ENCODE measurements at places on chromosomes 7 and 10.

DNA sequence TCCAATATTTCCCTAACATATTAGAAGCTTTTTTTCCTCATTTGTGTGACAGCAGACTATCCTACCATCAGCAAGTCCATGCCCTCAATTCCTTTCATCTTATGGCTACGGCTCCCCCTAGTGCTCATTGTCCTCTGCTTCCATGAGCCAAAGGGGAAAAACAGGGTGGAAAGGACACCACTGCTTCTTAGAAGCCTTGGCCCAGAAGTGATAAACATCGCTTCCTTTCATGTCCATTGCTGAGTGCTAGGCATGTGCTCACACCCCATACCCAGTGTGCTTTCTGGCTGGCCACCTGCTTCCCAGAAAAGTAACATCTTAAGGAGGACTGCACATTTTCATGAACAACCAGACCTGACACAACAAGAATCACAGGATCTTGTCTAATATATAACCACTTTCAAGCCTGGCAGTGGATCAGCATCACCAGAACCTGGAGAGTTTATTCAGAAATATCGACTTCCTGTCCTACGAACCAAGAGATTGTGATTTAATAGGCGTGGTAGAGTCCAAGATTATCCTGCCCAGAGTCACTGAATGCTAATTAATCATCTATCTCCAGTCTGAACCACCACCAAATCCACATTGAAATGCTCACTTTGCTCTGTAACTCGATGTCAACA is 650.5 kb upstream of the SORCS1 start:
- peak; percentile 9 for DNase-seq

DNA sequence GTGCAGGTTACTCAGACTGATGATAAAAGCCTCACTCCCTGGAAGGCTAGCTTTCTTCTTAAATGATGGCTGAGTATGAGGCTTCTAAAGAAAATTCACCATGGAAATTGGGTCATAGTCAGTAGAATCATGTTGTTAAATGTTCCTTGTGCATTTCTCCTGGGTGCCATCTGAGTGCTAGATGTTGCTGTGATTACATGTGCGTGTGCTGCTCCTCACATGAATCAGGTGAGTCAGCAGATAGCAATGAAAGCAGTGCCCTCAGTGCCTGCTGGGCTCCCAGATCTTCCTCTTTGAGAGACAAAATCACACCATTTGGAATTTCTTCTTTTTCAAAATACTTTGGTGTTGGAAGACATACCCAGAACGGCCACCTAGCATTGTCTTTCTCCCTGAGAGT is 331.7 kb downstream of the XPNPEP1 start:
- DNase-seq, result no peak

- no peak for DNase-seq
Observed at GRCh38 chr10:98485959-98486358, 39.2 kb upstream of the HPS1 start.

DNA sequence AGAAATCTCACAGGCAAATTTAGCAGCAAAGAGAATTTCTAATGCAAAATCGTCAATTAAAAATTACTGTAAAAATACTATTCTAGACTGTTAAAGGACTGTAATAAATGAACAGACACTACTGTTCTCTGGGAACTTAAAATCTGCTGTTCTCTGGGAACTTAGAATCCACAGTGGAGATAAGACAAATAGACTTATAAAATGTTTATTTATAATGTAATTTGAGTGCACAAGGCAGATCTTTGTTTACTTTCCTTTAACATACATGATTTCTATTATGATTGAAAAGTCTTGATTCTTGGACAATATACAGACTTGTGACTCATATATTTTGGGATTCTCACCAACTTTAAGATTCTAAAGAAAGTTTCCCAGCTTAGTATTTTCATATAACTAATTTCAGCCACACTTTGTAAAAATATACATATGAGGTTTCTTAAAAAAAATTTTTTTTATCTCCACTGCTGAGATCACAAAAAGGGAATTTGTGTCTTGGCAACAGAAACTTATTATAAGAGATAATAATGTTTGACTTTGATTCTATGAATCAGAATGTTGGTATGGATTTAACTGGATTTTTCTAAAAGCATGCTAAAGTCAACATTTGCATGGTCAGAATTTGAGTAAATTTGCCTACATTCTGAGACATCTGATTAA is 166.3 kb upstream of the RHOBTB1 start:
- no peak for DNase-seq

GRCh38 chr10:73644015-73644743 is 2.9 kb upstream of the MYOZ1 start:
- peak; percentile 66 for DNase-seq

- DNase-seq, result peak; percentile 27
Observed at GRCh38 chr7:50505553-50506210, 55.5 kb upstream of the FIGNL1 start.

DNA sequence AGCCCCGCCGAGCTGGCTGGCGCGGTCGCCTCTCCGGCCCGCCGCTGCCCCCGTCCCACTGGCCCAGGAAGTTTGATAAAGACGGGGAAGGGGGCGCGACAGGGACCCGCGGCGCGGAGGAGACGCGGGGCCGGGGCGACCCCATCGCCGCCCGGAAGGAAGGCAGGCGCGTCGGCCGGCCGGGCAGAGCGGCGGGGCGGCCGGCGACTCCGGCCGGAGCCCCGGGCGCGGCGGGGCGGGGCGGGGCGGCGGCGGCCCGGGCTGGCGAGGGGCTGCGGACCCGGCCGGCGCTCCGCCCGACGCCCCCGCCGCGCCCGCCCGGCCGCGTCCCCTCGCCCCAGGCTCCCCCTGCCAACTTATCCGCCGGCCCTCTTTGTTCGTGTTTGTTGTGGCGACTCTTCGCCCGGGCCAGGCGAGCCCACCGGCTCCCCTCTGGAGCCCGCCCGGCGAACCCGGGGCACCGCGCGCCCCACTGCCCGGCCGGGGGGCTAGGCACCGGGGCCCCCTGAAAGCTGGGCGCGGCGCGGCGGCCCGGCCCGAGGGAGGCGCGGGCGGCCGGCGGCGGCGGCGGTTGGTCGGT is 571 bp downstream of the KDM7A start:
- no peak for DNase-seq

- peak; percentile 88 for DNase-seq
Observed at GRCh38 chr10:86017841-86018734, 348.5 kb downstream of the GRID1 start.

- DNase-seq, result no peak
Observed at GRCh38 chr7:116971869-116972268, 18.6 kb downstream of the ST7 start.

DNA sequence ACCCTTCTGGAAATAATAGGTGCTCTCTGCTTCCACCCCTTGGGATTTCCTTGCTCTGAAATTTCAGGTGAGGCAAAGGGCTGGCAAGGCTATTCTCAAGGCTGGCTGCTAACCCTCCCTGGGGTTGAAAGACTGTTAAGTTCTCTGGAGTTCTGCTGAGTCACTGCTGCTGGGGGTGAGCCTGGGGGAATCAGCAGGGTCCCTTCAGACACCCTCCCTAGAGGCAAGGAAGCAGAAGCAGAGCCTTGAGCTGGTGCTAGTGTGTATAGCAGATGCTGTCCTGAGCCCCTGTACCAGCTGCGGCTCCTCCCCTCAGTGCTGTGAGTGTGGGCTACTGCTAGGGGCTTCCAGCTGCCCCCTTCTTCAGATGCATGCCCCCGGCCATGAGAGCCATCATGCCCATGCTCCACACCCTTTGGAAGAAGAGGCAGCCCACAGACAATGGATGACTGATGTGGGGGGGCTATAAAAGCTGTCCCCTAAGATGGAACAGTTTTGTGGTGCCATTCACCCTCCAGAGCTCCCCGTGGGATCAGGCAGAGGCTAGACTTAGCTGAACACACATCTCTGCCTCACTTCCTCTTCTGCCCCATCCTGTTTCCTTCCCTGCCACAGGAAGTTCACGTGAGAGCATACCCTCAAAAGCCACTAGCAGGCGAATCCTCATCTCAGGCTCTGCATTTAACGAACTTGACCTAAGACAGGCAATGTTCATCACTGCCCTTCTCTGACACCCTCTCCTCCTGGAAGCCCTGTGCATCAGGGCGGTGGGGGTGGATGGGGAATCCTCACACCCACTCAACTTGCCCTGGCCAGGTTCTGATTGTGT is 91.8 kb downstream of the SH3PXD2A start:
- peak; percentile 54 for DNase-seq

- DNase-seq, result no peak
Observed at GRCh38 chr10:24239289-24240040, 30.5 kb downstream of the KIAA1217 start.

DNA sequence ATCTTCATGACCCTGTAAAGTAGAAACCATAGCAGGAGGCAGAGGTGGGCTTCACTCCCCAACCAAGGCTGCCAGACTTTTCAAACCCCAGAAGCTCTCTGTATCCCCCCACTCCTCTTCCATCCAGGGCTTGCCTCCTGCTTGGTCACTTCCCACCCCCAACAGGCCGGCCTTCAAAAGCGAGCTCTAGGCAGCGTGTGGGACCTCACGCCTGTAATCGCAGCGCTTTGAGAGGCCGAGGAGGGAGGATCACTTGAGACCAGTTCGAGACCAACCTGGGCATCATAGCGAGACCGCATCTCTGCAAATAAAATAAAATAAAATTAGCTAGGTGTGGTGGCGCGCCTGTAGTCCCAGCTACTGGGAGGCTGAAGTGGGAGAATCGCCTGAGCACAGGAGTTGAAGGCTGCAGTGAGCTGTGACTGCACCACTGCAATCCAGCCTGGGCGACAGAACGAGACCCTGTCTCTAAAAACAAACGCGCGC is 743 bp upstream of the POR start:
- DNase-seq, result no peak

- no peak for DNase-seq
Observed at GRCh38 chr10:29922892-29923291, 136.5 kb downstream of the JCAD start.

DNA sequence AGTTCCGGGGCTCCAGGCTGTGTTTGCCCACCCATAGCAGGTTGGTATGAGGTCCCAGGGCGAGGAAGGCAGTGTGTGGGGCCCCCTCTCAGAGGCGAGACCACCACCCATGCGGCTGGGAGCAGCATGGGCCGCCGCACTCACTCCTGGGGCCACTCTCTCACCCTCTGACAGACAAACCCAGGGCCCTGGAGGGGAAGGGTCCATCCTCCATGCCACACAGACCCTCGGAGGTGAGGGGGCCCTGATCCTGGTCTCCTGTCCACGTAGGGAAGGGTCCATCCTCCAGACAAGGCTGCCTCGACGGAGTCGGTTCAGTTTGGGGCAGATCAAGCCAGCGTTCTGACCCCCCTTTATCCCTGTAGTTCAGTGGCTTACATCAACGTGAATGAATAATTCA is 230.8 kb downstream of the ELFN1 start:
- DNase-seq, result no peak

DNA sequence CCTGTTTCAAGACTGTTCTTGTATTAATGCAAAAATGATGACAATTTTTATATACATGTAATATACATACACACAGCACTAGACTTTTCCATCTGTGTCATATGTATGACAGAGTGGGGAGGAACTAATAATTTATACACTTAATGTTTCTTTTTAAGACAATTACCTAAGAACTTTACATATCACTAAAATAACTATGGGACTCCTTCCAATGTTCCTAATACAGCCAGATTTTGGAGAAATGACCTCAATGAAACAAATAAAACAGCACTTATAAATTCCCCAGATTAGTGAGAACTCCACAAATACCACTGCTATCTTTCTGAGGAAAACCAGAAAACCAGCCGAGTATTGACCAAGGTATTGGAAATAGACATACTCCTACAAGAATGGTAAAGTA is 199.4 kb downstream of the ELMO1 start:
- no peak for DNase-seq

DNA sequence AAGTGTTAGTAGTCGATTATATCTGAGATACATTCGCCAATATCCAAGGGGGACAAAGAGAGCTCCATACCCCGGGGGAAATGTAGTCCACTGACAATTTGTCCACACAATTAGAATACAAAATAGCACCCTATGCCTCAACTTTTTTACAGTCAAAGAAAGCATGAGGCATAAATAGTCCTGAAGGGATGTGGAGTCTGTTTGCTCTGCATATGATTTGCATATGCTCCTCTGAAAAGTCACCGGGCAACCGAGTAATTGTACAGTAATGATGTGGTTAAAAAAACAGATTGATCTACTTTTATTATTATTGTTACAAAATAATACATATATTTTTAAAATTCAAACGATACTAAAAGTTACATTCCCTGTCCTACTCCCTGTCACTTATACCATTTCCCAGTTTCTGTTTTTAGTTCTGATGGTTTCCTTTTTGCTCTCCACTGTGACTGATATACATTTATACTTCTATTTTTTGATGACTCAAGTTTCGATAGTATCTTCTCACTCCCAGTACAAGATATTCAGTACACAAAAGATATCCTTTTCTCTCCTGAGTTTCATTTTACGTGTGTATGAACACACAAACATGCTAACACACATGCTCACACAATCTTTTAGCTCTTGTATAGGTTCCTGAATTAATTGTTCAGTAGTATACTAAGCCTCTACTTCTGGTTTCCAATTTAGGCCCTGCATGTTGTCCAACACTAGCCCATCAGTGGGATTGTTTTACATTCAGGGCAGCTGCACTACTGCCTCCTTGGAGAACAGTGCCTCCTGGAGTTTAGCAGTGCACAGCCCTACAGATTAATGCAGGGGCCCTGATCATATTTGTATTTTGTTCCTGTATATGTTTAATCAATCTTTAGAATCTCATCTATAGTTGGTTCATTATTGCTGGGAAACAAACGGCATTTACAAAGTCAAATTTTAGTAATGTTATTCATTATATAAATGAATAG is 130.9 kb downstream of the TES start:
- no peak for DNase-seq

GRCh38 chr10:12684784-12685183 is 316.7 kb downstream of the CCDC3 start:
- no peak for DNase-seq

DNA sequence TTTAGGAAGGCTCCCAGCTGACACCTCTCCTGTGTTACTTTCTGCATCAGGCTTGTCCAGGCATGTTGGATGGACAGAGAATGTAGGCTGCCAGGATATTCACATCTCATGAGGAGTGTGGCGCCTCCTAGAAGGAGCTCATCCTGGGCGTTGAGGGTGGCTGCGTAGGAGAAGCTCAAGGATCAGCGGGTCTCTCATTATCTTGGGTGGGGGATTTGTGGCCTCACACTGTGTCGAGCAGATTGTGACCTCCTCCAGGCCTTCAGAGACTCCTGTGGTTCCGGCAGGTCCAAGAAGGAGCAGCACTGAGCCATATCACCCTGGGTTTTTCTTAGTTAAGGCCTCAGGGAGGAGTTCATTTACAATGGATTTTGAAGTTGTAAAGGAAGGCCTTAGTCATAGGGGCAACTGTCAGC is 8.7 kb upstream of the COBL start:
- DNase-seq, result no peak

GRCh38 chr7:40382145-40382544 is 247.3 kb downstream of the SUGCT start:
- DNase-seq, result no peak

DNA sequence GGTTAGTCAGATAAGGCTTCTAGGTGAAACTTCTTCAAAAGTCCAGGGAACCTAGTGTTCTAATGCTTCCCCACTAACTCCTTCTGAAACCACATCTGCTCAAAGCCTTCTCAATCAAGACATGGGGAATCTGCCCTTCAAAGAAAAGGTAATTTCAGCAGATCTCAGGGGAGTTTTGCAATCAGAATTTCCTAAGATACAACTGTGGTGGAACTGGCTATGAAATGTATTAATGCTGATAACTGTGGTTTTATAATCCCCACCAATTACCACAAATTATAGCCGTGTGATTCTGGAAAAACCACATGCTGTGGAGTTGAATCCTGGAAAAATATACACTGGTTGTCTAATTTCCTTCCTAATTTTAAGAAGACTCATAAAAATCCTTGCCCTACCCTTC is 233.8 kb downstream of the SORCS1 start:
- no peak for DNase-seq

Data from DND-41 (cell line).